Fibroblast of skin of abdomen (primary cell): ENCODE measurements at places on chromosomes 3 and 15.

DNA sequence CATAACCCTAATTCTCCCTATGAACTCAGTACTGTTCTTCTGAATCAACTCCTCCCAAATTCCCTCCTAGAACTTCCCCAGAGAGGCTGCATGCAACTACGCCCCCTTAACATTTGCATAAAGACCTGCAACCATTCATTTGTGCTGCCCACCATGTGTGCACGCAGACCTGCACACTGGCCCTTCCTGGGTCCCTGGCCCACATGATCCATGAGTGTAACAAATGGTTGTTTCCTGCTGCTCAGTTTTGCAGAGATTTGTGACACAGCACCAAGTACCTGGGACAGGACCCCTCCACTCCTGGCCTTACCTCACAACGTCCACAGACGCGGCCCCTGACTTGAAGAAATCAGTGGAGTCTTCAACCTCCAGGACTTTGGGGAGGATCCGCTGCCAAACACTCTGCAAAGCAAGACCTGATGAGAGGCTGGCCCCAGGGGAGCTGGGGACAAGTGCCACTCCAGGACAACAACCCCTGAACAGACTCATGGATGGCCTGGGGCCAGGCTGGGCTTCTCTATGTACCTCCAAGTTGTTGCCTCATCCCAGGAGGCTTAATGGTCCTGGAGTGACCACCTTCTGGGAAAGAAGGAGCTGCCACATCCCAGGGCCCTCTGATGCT lies 33.8 kb downstream of the ALDH1L1 start:
- DNase-seq = no peak

DNA sequence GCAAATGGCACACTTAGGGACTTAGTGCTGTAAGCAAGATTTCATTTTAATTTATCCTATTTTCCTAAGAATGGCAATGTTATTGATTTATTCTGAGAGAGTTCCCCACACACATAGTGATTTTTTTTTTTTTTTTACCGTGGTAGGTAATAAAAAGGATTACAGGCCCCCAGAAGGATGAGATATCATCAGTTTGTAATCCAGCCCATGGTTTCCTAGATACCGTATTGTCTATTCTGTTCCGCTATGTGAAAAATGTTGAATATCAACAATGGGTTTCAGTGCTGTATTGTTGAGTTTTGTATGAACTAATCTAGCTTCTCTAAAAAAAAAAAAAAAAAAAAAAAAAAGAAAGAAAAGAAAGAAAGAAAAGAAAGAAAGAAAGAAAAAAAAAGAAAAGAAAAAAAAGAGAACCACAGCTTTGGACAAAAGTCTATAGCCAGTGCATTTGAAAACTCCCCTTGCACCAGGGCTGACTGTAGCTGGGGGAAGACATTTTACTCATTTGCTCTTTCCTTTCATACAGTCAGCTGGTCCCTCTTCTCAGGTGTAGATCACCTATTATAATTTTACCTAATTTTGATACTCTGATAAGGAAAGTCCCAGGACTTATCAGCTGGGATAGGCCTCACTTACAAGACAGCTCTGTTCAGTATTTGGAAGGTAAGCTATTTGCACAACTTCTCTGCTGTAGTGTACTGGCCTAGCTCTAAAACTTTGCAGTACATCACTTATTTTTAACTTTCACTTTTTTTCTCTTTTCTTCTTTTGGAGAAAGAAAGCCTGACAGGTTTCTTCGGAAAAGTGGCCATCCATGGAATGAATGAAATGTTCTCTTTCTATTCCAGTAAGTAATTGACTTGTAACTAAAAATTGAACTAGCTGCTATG lies 101.4 kb upstream of the SOX2 start:
- DNase-seq = no peak

- peak; percentile 88 for DNase-seq
These were observed 229.2 kb upstream of the ST8SIA2 start for GRCh38 chr15:92164327-92165000.

- DNase-seq = no peak
These were observed 28.6 kb upstream of the TGFBR2 start for GRCh38 chr3:30577788-30578187.

DNA sequence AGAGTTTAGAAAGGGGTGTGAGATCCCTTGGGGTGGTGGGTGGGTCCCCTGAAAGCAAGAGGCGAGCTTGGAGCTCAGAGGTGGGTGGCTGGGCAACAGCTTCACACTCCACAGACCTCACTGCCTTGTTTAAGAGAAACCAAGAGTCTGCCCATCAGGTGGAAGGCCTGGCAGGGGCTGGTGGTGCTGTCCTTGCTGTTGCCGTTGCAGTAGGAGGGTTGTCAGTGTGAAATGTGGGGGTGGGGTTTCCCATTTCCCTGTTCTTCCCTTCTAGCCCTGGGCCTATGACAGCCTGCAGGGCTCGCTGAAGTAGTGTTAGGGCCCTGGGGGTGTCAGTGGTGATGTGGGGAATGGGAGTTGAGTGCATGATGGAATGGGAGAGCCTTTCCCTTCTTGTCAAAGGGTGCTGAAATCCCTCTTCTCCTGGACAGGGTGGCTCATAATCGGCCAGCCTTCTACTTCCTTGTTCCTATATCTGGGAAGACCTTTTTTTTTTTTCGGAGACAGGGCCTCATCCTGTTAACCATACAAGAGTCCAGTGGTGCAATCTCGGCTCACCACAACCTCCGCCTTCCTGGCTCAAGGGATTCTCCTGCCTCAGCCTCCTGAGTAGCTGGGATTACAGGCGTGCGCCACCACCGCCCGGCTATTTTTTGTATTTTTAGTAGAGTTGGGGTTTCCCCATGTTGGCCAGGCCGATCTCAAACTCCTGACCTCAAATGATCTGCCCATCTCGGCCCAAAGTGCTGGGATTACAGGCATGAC lies 4.3 kb downstream of the PLEKHO2 start:
- DNase-seq = no peak

DNA sequence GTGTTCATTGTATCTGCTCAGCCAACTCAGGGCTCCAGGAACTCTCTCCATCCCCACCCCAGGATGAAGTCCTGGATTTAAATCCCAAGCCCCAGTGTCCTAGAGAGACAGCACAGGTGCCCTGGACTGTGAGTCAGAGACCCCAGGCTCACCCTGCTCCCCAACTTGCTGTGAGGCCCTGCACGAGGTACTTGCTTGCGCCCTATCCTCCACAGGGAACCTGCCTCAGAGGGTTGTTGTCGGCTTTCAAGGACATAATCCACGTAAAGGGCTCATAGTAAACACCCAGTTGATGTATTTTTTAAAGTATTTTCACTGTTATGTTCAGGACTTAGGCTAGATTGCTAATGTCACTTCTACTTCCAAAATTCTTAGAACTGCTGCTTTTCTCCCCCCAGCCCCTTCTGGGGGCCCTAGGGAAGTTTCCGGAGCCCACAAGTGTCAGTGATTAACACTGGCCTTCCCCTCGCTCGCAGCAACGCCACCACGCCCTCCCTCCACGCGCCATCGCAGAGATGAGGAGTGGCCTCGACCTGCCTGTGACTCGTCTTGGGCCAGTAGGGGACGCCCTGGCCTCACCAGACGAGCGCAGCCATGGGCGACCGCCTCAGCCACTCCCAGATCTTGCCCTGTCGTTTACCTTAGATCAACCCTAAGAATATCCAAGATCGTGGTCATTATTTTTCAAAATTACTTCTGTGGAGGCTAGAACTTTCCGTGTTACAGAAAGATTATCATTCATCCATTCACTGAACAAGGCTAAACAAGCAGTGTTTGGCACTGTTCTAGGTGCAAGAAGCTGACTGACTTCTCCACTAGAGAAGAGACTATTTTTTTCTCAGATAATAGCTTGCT lies 6.0 kb upstream of the SRP14 start:
- peak; percentile 76 for DNase-seq

DNA sequence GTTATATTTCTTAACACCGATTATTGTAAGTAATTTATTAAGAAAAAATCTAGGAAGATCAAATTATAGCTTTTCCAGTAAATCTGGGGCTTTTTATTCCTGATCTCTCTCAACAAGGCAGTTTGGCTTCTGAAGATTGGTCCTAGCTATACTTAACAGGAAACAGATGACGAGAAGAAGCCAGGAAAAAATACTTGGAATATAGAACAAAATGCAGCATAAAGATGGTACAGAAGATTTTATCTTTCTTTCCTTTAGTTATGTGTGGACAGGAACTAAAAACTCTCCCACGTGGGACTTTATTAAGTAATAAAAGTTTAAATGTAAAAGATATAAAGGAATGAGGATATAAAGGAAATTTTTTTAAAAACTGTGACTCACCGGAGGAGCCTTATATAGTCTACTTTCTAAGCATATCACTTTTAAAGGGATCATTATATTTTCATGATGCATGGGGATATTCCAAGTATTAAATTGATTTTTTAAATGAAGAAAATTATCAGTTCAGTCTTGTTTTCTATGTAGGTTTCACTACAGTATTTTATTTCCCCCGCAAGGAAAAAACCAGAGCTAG lies 8.2 kb downstream of the B3GNT5 start:
- no peak for DNase-seq

DNA sequence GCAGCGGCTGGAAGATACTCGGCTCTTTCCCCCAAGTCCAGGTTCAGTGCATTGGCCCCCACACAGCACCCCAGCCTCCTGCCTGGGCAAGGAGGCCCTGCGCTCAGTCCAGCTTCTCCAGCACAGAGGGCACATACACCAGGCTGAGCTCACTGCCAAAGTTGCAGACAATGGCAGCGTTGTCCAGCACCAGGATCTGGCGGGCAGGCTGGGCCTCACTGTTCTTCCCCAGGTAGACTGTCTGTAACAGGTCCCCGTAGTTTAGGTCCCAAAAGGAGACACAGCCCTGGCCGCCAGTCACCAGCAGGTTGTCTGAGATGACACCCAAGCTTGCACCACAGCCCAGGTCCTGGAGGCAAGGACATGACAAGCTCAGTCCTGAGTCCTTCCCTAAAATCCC lies 32.9 kb downstream of the PTPN23 start:
- DNase-seq = no peak

- DNase-seq = no peak
These were observed 17.3 kb downstream of the PSTPIP1 start for GRCh38 chr15:77012117-77012712.

- DNase-seq = no peak
These were observed 118.8 kb downstream of the ADAMTS9 start for GRCh38 chr3:64568895-64569517.

GRCh38 chr3:193465992-193466608 lies 87.5 kb upstream of the ATP13A5 start:
- no peak for DNase-seq

DNA sequence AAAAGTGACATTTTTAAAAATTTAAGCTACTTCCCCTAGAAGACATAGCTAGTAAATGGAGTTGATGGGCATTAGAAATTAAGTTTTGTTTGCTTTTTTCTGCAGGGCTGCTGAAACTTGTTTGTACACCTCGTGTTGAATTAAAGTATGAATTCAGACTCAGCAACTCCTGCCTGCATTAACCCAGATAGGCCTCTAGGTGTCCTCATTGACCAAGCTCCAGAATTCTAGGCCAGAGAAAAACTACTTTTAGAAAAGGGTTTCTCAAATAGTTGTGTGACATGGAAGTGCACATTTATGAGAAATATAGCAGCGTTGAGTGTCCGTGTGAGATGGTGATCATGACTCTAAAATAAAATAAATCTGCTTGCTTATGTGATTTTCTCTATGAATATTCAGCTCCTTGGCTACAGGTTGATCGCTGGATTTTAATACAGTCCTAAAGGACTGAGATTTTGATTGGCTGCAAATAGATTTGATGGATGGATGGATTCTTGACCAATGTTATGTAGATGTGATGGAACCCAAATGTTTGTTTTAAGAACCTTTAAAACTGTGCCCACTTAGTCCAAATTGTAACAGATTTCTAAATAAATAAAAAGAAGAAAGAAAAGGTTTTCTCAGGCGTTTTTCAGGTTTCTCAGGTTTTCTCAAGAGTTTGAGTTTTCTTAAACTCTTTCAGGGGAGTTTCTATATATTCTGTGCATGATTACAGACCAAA lies 39.4 kb upstream of the LMOD3 start:
- peak; percentile 49 for DNase-seq

GRCh38 chr3:27349832-27350231 lies 19.4 kb downstream of the NEK10 start:
- no peak for DNase-seq

DNA sequence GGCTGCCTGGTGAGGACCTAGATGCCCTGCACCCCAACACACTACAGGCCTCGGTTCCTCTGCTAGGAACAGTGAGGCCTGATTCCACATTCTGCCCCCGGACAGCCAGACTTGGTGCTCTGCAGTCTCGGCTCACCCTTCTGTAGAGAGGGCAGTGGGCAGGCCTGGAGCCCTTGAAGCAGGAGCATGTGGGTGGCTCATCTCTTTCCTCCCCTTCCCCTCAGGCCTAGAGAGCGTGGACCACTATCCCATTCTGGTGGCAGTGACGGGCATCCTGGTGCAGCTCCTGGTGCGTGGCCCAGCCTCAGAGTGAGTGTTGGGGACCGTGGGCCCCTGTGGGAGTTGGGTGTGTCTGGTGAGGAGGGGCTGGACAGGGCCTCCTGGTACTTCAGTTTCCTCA lies 3.3 kb downstream of the AMIGO3 start:
- no peak for DNase-seq

- no peak for DNase-seq
These were observed 104.7 kb downstream of the SERPINI1 start for GRCh38 chr3:167840247-167840646.

DNA sequence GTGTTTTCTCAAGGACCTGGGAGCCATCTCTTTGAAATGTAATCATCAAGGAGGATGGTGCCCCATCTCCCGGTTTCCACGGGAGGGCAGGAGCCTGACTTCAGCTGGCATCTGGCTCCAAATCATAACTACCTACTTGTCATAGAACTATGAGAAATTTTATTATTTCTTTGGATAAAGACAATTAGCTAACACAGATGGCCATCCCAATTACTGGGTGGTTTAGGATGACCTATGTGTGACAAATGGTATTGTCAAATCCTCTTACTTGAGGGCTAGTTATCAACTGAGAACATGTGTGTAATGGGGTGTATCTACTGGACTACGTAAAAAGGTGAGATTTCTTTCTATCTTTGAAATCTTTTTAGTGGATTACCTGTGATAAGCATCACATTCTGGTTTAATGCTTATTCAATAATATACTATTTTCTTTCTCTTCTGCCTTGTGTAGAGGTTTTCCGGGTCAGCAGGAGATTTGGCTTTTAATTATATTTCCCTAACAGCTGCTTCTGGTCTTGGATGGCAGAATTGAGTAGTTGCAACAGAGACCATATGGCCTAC lies 15.3 kb upstream of the PARP14 start:
- no peak for DNase-seq

DNA sequence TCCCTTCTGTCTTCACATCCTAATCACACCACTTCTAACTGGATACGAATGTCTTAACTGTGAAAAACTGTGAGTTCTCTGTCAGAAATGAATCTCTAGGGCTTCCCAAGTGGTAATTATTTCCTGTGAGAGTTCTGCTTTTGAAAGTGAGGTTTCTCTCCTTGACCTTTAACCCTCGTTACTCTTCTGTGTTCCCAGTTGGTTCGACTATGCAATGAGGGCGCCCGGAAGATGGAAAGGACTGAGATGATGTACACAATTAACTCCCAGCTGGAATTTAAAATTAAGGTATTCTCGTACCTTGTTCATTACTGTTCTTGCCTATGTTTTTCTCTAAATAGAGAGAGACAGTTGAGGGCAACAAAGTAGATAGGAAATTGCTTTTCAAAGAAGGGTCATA lies 96.5 kb downstream of the ARHGEF26 start:
- DNase-seq = no peak
